ENCODE measurements at places on chromosomes 1 and 21. TPM values are rescaled to one million over a fixed set of nuclear protein-coding genes. Genes with fewer than 3 reads are reported as not detected.
A peak's percentile ranks its signal among the peaks of the same experiment; 100 is the strongest.

The RNF186 gene
- polyA plus RNA-seq: not detected

The FAF1 gene
- polyA plus RNA-seq: 7.2 TPM

DNA sequence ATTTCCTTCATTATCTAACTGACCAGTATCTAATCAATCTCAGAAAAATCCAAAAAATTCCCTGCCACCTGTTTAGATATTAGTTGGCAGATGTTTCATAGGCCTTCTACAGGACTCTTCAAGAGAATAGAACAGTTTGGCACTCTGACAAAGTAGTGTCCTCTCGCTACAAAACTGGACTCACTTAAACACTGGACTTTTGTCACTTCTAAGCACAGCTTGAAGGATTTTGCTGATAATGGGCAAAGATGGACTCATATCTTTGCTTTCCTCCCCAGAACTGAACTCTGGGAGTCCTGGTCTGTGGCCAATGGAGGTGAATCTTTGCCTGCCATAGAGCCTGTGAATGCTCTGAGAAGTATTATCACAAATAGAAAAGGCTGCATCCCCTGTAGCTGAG lies 58.2 kb upstream of the ZNF326 start:
- DNase-seq: no peak

DNA sequence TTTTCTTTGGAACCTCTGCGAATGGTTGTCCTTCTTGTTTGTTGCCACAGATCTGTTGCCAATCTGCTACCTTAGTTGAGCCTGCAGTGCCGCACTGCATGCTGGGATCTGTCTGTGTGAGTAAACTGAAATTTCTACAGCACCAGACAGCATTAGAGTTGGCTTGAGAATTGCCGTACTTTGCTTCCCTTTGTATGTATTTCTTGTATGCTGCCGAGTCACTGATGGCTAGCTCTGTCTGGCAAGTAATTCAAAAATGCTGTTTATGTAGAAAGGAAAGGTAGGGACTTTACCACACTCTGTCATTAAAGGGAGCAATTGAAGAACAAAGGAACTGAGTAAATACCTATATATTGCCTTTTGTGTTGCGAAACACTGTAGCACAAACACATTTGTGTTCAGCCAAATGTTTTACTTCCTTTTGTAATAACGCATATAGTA lies 857.4 kb downstream of the USP25 start:
- peak; percentile 80 for DNase-seq

GRCh38 chr1:81414488-81415015 lies 386.2 kb upstream of the ADGRL2 start:
- DNase-seq: peak; percentile 68

DNA sequence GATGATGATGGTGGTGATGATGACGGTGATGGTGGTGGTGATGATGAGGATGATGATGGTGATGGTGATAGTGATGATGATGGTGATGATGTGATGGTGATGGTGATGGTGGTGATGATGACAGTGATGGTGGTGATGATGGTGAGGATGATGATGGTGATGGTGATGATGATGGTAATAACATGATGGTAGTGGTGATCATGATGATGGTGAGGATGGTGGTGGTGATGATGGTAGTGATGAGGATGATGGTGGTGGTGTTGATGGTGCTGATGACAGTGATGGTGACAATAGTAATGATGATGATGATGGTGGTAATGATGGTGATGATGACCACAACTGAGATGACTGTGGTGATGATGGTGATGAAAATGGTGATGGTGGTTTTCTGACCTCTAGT lies 4.9 kb downstream of the ACTRT2 start:
- no peak for DNase-seq

DNA sequence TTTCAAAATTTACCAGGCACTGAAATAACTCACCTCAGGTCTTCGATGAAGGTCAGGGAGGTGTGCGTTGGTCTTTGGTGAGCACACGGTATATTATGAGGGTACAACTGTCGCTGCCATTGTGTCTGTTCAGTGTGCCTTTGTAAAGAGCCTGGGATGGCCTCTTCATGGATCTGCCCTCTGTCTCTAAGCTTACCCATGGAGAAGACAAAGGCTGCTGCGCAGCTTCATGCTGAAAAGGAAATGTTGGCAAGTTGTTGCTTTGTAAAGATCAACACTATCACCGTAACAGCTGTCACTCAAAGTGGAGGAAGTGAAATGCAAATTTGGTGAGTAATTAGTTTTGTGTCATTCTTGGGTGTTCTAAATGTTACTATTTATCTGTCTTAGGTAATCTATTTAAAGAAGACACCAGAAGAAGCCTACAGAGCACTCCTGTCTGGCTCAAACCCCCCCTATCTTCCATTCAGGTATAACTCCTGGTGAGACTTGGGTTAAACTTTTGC lies 71.6 kb downstream of the CDC14A start:
- no peak for DNase-seq

GRCh38 chr1:15141935-15142539 lies 11.5 kb upstream of the TMEM51 start:
- DNase-seq: peak; percentile 21

Data from GM23248 (cell line).